ENCODE measurements at places on chromosomes 16 and 17.

- DNase-seq = no peak
Measured at GRCh38 chr17:3968886-3969524, 4.8 kb upstream of the ATP2A3 start.

- DNase-seq = no peak
Measured at GRCh38 chr17:63096426-63096825, 130.4 kb downstream of the TANC2 start.

GRCh38 chr17:28124962-28125361 lies 82.5 kb downstream of the NLK start:
- DNase-seq = no peak

GRCh38 chr17:50059256-50059655 lies 3.3 kb downstream of the ITGA3 start:
- no peak for DNase-seq

DNA sequence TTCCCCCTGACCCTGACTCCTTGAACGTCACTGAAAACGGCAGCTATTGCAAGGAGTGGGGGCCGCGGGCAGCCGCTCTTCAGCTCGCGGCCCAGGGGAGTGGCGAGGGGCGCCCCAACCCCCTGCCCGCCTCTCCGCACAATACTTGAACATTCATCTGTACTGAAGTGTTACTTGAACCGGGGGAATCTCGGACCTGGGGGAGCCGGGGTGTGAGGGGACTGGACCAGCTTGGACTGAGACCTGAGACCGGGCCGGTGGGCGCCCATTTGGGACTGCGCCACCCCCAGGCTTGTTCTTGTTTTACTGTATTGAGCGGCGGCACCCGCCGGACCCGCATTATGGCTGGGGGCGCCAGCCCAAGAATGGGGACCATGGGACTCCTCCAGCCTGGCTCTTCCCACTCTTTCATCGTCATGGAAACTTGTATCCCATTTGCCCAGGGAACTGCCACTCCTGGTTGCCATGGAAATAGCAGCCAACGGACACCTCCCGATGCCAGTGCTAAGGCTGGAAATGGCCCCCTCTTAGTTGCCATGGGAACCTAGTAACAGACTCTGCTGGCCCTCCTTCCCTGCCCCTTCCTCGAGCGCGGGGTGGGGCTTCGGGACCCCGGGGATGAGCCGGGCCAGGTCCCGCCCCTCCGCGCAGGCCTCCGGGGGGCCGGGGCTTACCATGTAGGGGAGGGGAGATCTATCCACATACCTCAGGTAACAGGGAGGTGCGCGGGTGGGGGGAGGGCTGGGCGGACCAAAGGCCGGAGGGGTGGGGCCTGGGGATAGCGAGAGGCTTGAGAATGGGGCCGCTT lies 805 bp upstream of the ORAI3 start:
- peak; percentile 97 for DNase-seq

DNA sequence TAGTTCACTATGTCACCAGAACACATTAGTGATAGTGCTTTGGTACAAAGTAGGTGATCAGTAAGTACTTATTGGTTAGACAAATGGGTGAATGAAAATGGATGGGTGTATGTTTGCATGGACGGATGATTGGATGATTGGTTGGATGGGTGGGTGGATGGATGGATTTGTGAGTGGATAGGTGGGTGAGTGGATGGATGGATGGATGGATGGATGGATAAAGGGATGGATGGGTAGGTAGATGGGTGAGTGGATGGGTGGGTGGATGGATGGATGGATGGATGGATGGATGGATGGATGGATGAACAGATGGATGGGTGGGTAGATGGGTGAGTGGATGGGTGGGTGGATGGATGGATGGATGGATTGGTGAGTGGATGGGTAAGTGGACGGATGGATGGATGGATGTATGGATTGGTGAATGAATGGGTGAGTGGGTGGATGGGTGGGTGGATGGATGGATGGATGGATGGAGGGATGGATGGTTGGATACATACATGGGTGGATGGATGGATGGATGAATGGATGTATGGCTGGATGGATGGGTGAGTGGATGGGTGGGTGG lies 225.3 kb upstream of the GSE1 start:
- no peak for DNase-seq

DNA sequence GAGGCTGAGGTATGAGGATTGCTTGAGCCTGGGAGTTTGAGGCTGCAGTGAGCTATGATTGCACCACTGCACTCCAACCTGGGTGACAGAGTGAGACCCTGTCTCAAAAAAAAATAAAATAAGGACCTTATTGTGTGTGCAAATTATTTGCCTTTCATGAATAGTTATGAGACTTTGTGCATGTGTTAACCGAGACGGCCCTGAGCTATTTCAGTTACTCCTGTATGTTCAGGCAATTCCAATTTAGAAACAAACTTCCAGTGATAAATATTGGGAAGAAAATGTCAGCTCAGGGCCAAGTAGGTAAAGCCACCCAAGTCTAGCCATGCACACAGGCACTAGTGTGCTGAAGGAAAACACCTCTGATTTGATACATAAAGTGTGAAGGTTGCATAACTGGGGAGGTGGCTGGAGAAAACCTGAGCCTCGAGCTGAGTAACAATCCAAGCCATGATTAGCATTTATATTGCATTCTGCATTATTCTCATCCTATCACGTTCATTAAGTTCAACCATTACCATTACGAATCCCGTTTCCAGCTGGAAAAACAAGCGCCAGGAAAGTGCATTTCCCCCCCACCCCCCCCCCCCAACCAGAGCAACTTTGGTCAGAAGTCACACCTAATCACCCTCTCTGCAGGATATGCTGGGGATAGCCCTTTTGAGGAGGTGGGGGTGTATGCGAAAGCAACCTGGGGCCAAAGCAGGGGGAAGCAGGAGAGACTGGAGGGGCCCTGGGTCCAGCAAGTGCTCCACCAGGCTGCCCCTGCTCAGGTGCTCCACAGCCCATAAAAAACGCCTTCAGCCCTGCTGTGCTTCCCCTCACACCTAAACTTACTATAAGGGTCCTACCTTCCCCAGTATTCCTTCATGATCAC lies 18.6 kb upstream of the ENDOV start:
- DNase-seq = no peak

DNA sequence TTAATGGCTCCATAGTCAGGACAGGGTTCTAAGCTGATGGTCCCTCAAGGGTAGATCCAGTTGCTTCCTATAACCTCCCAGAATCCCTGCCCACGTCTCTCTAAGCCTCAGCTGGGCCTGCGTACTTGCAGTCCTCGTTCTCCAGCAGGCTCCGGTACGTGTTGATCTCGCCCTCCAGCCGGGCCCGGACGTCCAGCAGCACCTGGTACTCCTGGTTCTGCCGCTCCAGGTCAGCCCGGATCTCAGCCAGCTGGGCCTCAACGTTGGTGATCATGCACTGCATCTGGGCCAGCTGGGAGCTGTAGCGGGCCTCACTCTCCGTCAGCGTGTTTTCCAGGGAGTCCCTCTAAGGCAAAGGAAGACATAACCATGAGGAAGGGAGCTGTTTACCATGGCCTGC lies 4.5 kb downstream of the KRT32 start:
- no peak for DNase-seq

GRCh38 chr17:39462631-39463375 lies 1.5 kb downstream of the CDK12 start:
- peak; percentile 66 for DNase-seq

GRCh38 chr16:86033016-86033474 lies 134.1 kb downstream of the IRF8 start:
- peak; percentile 76 for DNase-seq

- DNase-seq = no peak
Measured at GRCh38 chr16:76780556-76780955, 410.4 kb upstream of the MON1B start.

DNA sequence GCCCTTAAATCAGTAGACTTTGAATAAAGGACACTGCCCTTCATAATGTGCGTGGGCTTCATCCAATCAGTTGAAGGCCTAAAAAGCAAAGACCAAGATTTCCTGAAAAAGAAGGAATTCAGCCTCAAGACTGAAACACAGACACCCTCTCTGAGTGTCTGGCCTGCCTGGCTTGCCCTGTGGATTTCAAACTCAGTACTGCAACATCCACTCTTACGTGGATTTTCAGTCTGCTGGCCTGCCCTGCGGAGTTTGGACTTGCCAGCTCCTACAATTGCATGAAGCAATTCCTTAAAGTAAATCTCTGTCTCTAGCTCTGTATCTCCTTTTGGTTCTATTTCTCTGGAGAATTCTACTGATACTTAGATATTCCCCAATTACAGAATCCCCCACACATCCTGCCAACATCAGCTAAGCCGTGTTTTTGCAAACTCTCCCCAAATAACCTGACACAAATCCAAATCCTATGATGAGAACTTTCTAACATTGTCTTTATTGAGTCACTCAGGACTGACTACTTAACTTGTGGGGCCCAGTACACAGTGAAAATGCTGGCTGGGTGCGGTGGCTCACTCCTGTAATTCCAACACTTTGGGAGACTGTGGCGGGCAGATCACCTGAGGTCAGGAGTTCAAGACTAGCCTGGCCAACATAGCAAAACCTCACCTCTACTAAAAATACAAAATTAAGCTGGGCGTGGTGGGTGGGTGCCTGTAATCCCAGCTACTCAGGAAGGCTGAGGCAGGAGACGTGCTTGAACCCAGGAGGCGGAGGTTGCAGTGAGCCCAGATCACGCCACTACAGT lies 7.2 kb upstream of the TNFRSF17 start:
- DNase-seq = no peak

DNA sequence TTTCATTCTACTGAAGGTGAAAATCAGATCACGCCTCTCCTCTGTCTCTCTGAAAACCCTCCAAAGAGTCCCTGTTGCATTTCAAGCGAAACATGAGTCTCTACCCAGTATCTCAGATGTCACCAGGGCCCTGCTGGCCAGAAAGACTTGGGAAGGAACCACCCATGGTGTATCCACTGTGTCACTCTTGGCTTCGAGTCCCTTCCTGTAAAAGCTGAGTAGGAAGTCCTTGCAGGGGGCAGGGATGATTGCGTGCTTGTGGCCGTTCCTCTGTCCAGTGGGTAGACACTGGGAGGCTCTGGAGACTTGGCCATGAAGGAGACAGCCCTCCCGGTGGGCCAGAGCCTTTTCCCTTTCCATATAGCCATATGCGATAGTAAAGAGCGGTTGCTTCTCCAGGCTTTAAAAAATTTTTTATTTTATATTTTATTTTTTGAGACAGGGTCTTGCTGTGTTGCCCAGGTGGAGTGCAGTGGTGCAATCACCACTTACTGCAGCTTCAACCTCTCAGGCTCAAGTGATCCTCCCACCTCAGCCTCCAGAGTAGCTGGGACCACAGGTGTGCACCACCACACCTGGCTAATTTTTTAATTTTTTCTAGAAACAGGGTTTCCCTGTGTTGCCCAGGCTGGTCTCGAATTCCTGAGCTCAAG lies 19.0 kb upstream of the RMI2 start:
- no peak for DNase-seq

DNA sequence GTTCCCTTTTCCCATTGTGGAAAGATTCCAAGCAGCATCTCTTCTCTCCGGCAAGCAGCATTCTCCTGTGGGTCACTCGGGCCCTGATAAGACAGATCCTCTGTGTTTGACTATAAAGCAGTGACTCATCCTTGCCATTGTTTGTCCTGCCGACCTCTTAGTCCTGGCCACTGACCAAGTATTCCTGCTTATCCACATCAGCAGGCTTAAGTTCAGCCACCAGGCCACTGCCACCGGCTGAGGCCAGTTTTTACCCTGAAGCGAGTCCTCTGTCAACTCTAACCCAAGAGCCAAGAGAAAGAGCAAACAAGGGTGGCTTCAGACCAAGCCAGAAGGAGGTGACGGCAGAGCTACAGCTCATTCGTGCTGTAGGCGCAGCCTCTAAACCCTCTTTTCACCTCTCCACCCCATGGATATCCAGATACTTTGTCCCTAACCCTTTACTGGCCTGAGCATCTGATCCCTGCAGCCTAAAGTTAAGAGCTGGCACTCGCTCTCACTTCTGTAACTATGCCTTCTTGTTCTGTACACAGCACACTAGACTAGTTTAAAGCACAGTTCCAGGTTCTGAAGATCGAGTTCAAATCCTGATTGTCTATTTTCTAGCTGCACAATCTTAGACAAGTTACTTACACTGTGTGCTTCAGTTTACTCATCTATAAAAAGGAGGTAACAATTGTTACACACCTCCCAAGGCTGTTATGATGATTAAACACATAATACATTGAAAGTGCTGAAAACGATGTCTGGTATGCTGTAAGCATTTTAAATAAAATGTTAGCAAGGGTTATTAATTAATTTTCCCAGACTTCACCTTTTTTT lies 31.0 kb downstream of the SOX9 start:
- DNase-seq = peak; percentile 68

DNA sequence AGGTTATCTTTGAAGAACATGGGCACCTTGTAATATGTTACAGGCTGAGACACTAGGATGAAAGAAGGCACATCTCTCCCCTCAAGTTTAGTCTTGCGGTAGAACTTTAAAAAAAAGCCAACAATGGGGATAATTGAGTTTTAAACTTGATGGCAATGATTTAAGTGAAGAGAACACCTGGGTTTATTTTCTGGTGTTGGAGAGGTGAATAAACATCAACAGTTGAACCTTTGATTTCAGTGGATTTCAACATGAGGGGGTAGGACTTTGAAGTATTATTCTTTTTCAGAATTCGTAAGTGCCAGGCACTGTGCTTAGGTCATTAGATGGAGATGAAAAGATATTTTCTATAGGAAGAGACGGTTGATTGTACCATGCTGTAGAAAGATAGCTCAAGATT lies 22.3 kb downstream of the HAPSTR1 start:
- no peak for DNase-seq

GRCh38 chr17:57957120-57957850 lies 2.1 kb upstream of the CUEDC1 start:
- DNase-seq = peak; percentile 43

DNA sequence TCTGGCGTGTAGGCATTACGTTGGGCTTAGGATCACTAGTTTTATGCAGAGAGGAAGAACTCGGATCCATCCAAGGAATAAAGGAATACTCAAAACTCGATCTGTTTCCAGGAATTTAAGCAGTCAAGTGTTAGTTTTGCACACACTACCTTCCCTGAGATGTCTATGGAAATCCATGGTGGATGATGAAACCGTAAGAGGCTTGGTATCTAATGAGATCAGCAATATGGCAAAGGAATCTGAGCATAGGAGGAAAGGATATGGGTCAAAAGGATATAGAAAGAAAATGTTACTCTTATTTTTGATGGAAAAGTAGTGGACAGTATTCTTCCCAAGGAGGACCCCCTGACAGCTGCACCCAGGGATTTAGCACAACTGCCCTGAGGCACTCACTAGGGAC lies 59.6 kb downstream of the SMG6 start:
- DNase-seq = no peak

GRCh38 chr17:47318197-47318918 lies 5.4 kb upstream of the EFCAB13 start:
- DNase-seq = no peak
